B cell (primary cell): ENCODE measurements at places on chromosomes 16 and 17.

DNA sequence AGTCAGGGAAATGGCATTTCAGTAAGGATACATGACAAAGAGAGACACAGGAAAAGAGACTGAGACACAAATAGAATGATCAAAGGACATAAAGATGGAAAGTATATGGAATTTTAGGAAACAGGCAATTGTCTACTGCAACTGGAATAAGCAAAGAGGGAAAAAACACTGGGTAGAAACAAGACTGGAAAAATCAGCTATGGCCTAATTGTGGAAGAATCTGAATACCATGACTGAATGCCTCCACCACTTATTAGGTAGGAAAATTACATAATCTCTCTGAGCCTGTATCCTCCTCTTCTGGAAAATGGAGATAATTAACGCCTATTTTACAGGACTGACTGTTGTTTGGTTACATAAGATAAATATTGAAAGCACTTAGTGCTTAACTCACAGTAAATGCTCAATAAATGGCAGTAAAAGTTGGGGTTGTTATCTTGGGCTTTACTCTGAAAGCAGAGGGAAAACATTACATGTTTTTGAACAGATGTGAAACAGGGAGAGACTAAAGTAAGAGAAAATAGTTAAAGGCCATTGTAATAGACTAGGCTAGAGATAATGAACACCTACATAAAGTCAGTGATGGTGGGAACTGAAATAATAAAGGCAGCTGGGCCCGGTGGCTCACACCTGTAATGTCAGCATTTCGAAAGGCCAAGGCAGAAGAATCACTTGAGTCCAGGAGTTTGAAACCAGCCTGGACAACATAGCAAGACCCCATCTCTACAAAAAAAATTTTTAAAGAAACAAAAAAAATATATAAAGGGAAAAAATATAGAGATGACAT lies 63.5 kb upstream of the C17orf78 start:
- no peak for DNase-seq

DNA sequence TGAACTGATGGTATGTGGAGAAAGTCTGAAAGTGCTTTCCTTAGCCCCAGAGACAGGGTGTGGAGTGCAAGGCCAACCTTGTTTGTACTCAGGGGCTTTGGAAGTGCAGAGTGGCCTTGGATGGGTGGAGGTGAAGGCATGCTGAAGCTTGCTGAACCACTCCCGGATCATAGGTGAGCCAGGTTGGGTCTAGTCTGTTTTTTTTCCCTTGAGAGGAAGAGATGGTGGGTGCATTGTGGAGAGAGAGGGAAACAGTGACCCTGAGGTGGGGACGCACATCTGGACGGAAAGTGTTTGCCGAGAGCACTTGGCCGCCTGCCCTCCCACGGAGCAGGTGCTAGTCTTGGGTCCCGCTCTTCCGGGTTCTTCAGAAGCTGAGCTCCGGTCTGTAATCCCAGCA lies 12.5 kb downstream of the ABAT start:
- DNase-seq = no peak

GRCh38 chr16:28925386-28926228 lies 569 bp upstream of the RABEP2 start:
- peak; percentile 89 for DNase-seq

DNA sequence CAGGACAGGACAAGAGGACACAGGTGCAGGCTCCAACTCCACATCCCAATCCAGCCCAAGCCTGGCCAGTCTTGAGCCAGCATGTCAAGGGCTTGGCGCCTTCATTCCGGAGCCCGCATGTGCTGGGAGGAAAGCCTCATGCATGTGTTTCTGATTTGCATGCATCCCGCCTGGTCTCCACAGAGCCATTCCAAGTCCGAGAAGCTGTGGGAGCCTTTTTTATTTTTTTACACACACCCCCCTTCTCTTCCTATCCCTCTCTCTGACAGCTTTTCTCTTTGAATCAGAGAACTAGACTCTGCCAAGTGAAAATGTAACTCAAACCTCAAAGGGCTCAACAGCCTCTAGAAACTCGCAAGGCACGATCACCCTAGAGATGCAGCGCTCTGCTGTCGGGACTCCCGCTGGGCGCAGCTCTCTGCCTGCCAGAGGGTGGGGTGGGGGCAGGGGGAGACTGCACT lies 45.1 kb downstream of the NOG start:
- no peak for DNase-seq

DNA sequence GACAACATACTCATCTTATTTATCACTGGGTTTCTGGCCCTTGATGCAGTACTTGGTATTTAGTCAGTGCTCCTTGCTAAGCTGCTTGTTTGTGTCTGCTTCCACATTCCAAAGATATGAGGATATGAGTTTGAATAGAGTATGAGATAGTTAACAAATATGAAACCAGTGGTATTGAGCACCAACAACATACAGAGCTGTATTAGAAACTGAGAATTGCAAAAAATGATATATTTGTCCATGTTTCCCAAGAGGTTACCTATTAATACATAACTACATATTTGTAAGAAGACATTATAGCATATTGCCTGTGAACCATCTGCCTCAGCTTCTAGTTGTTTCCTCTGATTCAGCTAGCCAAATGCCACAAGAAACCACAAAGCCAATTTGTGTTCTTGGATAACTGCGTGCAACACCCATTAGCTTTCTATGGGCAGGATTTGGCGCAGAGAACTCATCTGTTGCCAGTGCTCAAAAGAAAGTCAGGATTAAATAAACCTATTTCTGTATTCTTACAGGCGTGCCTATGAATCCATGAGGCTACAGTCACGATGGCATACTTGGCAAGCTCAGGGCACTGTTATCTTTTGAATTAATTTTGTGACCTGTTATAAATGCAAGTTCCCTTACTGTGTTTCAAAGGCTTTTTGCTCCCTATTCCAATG lies 194.4 kb downstream of the MAP2K6 start:
- DNase-seq = no peak

GRCh38 chr17:59315866-59316265 lies 15.6 kb upstream of the YPEL2 start:
- no peak for DNase-seq

GRCh38 chr16:74456290-74456625 lies 35.0 kb upstream of the CLEC18B start:
- no peak for DNase-seq

GRCh38 chr17:41772218-41772585 lies 14.3 kb downstream of the JUP start:
- no peak for DNase-seq

GRCh38 chr17:17345294-17345597 lies 42.1 kb downstream of the NT5M start:
- DNase-seq = no peak

DNA sequence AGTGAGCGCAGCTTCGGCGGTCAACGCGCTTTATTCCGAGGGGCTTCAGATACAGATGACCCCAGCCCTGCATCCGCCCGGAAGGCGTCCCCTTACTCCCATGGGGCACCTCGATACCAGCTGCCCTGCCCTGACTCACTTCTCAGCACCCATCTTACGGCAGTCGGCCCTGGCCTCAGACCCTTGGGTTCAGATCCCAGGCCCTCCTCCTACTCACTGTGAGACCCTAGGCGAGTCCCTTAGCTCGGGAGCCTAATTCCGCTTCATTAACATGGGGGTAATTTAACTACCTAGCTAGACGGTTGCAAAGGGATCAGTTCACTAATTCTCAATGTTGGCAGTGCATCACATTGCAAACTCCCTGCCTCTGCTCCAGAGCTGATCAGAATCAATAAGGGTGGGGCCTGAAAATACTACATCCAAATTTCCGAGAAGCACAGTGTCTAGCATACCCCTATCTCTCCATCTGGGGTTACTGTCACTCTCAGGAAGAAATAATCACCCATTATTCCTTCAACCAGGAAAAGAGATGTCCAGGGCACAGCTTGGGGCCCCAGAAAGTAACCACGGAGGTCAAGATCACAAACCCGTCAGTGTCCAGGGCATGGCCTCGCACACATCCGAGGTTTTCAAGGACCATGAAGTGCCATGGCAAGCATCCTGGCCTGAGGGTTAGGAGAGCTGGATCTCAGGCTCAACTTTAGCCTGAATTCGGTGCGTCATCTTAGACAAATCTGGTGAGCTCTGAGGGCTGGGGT lies 415 bp upstream of the FLOT2 start:
- peak; percentile 71 for DNase-seq

GRCh38 chr16:69368866-69369265 lies 16.9 kb downstream of the TERF2 start:
- no peak for DNase-seq
